ENCODE measurements at places on chromosomes 1 and 21.

- DNase-seq = no peak
Observed at GRCh38 chr21:43924421-43925095, 59.5 kb downstream of the AGPAT3 start.

GRCh38 chr1:50305808-50306207 is 117.4 kb downstream of the DMRTA2 start:
- DNase-seq = no peak

DNA sequence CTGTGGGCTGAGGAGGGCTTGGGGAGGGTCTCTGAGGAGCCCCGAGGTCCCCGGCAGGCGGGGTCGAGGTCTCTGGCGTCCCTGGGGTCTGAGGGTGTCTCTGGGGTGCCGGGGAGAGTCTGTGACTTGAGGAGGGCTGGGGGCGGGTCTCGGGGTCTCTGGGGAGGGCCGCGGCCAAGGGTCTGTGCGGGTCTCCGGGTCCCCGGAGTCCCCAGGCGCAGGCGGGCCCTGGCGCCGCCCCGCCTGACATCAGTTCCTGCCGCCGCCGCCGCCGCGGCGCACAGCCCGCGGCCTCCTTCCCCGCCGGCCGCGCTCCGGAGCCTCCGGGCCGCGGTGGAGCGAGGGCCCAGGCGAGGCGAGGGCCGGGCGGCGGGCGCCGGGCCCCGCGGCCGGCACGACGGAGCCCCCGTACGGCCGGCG is at the start of gene PLEKHM2:
TSS of gene PLEKHM2 (plus strand) at position 279 of the 420 bp plus-strand sequence. CDS start 239 bp downstream, outside the sequence.
- peak; percentile 51 for DNase-seq

- no peak for DNase-seq
Observed at GRCh38 chr1:33903210-33903589, 39.3 kb downstream of the HMGB4 start.

- no peak for DNase-seq
Observed at GRCh38 chr1:190138702-190139101, 339.0 kb downstream of the BRINP3 start.

GRCh38 chr1:7127322-7128075 is 342.2 kb downstream of the CAMTA1 start:
- no peak for DNase-seq

DNA sequence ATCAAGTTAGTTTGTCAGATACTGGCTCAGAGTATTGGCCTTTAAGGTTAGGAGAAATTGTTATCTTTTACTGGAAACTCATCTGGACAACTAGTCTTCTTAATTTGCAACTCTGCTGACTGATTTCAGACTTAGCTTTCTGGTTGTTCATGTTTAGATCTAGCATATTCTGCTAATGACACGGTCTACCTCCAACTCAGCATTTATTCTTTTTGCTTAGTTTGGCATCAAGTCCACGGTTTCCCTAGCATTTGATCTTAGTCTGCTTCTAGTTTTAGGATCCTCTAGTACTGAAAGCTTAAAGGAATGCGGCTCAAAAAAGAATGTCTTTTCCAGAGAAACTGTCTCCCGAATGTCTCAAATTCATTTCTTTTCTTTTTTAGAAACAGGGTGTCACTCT is 75.6 kb upstream of the SLFNL1 start:
- DNase-seq = no peak

GRCh38 chr1:192376374-192376773 is 59.6 kb downstream of the RGS21 start:
- DNase-seq = no peak

- DNase-seq = no peak
Observed at GRCh38 chr1:92993581-92993980, 32.3 kb upstream of the DIPK1A start.

DNA sequence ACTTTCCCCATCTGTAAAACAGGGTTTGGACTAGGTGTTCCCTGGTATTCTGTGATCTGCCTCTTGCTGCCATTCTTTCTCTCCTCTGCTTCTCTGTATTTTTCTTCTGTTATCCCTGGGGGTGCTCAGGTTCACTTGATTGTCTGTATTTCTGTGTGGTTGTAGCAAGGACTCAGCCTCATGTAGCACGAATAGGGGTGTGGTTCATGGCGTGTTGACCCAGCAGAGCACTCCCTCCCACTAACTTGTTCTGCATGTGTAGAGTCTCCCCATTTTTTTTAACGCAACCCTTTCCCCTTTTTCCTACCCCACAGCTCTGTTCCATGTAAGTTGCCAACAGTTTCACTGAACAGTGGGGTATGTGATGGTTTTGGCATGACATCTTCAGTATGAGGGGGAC is 1.2 kb upstream of the BNIPL start:
- no peak for DNase-seq

GRCh38 chr1:16019644-16020277 is 1.9 kb upstream of the HSPB7 start:
- DNase-seq = no peak

DNA sequence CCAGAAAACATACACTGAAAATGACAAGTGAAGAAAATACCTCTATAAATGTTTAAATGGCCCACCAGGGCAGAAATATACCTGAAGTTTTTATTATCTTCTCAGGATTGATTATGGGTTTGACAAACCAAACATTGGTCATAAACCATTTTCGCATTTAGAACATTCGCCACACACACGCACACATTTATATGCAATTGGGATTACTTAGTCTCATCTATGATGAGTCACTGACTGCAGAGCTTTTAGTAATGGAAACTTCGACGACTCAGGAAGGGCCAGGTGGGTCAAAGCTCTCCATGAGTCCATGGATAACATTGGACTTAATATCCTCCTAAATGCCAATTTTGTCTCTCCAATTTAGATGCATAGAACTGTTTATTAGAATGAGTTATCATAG is 16.9 kb downstream of the NRDC start:
- DNase-seq = no peak

DNA sequence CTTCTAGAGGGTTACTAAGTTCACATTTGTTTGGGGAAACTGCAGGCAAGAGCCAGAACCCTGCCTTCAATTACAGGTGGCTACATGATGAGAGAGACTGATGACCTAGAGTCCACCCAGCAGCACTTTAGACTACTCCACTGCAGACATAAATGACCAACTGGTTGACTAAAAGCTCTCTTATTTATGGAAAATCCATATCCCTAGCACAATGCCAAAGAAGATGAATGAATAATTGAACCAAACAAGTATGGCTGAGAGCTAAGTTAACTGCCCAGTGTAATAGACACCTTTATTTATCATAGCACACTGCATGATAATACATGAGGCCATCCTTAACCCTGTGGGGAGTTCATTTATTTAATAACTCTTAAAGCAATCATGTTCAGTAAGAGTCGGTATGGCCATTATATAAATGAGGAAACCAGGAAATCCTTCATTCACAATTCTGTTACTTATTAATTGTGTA is 60.4 kb downstream of the IL12RB2 start:
- no peak for DNase-seq

DNA sequence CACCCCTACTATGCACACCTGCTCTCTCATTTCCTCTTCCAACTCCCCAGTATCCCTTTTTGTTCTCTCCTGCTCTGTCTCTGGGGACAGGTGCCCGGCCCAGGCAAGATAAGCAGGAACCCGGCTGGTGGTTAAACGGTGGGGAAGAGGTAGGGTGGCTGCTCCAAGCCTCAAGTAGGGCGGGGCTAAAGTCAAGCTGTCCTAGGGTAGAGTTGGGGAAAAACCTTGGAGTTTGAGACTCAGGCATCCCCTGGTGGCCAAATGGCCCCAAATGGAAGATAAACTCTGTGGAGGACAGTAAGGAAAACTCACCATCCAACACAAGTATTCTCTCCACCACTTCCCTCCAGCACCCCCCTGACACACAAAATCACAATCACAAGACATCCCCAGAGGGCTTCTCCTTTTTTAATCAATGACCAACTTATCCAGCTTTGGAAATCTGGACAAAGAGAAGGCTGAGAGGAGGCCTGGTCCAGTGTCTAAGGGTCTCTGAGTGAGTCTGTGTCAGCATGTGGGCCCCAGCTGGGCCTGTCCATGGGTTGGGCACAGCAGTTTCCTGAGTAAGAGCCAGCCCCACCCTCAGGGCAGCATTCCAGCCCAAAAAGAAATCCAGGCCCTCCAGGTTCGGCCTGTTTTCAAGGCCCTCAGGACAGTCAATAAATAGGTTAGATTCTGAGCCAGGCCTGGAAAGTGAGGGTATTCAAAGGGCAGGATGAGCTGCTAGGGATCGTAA is 9.8 kb downstream of the POMGNT1 start:
- DNase-seq = no peak

- DNase-seq = no peak
Observed at GRCh38 chr1:162196387-162196786, 126.9 kb downstream of the NOS1AP start.

DNA sequence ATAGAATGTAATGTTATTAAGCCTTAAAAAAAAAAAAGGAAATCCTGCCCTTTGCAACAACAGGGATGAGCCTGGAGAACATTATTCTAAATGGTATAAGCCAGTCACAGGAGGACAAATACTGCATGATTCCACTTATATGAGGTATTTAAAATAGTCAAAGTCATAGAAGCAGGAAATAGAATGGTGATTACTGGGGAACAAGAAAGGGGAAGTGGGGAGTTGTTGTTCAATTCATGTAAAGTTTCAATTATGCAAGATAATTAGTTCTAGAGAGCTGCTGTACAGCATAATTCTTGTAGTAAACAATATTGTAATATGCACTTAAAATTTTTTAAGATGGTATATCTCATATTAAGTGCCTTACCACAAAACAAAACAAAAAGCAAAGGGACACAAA is 13.2 kb downstream of the FCER1A start:
- no peak for DNase-seq

DNA sequence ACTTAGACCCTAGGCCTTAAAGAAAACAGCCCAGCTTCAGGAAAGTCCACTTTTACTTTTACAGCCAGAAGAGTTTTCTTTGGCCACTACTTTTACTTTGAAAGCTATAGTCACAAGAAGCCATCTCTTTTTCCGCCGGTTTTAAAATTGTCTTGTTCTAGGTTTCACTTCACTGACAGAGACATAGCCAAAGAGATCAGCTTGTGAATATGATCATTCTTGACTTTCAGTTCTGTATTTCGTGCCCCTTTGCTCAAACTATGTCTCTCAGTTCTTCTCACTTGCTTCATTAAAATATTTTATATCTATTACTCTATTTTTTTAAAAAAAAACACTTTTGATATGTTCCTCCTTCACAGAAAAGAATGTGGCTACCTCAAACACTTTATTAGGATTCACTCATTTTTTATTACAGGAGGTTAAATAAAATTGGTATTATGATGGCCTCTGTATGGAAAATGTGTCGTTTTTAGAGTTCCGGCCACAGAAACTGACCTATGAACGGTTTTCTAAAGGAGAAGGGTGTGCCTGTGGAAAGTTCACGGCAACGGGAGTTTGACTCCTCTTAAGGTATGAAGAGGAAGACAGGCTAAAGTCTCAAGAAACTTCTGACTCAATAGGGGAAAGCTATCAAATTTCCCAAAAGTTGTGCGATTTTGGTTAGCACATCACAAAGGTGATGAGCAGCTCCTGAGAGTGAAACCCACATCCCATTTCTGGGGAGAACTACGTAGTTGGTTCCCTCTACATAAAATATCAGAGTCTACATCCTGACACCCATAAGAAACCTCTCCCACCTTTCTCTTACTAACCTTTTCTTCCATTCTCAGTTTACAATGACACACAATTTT is 1.2 kb downstream of the MCOLN2 start:
- DNase-seq = peak; percentile 26

DNA sequence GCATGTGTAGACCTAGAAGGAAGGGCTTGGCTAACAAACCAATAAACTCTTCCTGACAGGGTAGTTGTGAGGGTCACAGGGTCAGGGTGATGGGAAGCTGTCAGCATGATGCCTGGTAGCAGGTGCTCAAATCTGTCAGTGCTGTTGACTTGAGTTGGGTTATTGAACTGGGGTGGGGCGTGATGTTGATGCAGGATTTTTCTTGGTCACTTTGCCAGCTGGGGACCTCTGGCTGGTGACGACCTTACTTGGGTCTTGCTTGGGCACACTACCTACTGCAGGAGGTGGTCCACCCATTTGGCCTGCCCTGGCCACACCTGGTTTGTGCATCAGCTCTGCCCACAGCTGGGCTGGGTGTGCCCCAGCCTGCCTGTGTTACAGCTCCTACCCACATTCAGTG is 624.4 kb downstream of the PTPRU start:
- DNase-seq = no peak

DNA sequence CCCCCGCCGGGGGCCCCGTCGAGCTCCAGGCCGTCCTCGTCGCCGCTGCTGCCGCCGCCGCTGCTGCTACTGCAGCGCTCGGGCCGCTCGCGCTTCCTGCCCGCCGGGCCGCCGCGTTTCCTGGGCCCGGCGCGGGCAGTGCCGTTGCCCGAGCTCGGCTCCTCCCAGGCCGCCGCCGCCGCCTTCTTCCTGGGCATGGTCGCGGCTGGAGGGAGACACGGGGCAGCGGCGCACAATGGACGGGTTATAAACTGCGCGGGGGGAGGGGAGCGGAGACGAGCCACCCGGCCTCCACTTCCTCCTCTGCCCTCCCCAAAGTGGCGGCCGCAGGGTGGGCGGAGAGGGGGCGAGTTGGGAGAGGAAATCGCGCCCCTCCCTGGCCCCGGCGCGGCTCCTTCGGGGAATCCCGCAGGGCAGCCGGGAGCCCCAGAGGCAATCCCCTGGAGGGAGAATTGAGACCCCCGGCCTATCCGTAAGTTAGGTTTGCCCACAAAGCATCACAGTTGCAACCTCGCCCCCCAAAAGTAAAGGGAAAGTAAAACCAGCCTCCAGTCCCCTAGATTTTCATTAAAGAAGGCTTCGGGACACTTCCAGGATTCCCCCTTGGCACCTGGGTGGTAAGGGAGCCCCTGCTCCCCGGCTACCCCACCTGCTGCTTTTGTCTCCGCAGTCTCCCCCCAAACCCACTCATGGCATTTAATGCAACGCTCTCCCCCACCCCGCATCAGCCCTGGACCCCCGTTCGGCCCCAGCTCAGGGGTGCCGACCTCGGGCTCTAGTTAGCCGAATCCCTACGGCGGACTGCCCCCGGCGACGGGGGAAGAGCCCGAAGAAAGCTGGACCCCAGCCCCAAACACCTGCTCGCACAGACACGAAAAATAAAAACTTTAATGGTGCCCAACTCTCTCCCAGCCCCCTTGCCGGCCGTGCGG is 893 bp downstream of the RCC2 start:
- peak; percentile 78 for DNase-seq

DNA sequence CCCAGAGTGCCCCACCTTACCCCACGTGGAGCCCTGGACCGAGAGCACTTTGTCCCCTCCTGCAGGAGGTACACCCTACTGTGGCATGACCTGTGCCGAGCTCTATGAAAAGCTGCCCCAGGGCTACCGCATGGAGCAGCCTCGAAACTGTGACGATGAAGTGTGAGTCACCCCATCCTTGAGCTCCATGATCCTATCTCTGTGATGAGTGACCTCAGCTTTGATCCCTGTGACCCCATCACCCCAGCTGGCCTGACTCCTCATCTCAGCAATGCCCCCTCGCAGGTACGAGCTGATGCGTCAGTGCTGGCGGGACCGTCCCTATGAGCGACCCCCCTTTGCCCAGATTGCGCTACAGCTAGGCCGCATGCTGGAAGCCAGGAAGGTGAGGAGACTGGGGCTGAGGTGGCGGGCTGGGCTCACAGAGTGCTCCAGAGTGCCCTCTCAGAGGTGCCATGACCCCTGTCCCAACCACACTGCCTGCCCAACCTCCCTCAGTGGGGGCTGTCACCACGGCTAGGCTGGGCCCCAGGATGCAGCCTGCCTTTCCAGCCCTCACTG is 16.2 kb upstream of the MPL start:
- no peak for DNase-seq

GRCh38 chr1:107474877-107475612 is 334.2 kb downstream of the NTNG1 start:
- DNase-seq = no peak

GRCh38 chr1:28144203-28145135 is 32.0 kb downstream of the PTAFR start:
- peak; percentile 13 for DNase-seq

- DNase-seq = no peak
Observed at GRCh38 chr1:67464746-67465145, 34.5 kb upstream of the SERBP1 start.

GRCh38 chr1:917076-917459 is 6.7 kb upstream of the SAMD11 start:
- no peak for DNase-seq
